ENCODE measurements at places on chromosomes 16 and 17.

GRCh38 chr16:24731722-24732419, 2.4 kb downstream of the TNRC6A start:
- DNase-seq = no peak
- H3K27me3 ChIP-seq = no peaks in the 10 kb centered on the region
- H3K4me3 ChIP-seq = no peak overlapping the region
- peaks cover 4% of the 10 kb centered on the region for H3K36me3 ChIP-seq
- H3K27ac ChIP-seq = no peak overlapping the region

DNA sequence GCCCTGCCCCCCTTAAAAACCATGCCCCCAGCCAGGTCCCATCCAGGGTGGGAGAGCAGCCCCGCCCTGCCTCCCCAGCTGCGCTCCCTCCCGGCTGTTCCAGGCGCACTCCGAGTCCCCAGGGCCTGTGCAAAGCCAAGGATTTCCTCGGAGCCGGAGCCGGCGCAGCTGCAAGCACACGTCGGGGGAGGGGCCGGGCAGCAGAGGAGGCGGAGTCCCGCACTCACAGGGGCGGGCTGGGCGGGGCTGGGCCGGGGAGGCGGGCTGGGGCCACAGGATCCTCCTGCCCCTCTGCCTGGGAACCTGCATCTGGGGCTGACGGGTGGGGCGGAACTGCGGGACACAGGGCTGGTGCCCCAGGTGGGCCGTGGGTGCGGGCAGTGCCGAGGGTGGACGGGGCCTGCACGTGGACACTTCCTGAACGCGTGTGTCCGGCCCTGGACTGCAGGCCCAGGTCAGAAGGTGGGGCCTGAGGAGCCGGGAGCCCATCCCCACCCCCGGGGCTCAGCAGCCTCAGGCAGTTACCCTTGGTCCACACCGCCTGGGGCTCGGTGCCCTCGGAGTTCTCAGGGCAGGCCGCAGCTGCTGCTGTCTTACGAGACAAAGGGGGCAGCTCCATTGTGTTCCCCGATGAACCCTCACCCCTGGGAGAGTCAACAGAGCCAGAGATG, 24.0 kb upstream of the SSTR5 start:
- H3K27me3 ChIP-seq = no peaks in the 10 kb centered on the region
- H3K4me1 ChIP-seq = peaks cover 2% of the 10 kb centered on the region
- no peaks in the 10 kb centered on the region for H3K36me3 ChIP-seq
- no peak overlapping the region for H3K27ac ChIP-seq
- DNase-seq = no peak

DNA sequence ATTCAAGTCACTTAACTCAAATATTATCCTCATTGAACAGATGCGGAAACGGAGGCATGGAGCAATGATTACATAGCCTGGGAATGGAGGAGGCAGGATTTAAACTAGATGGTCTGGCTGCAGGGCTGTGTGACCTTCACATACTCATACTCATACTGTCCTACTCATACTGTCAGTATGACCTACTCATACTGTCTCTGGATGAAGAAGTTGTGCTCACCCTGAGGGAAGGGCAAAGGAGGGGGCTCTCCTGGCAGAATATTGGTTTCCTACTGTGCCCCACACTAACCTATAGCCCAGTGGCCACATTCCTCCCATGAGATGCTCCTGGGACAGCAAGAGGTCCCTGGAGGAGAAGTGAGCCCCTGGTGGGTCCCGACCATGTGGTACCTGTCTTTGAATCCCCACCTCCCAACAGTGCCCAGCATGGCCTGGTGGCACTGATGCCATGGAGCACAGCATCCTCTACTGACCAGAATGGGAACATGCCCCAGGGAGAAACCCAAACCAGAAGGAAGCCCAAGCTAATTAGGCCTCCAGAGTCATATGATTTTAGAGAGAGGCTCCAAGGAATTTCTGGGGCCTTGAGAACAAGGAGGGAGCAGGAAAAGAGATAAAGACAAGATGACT, 197.3 kb upstream of the SDK2 start:
- H3K4me3 ChIP-seq = no peak overlapping the region
- no peak overlapping the region for H3K27ac ChIP-seq
- DNase-seq = no peak

- H3K4me3 ChIP-seq = no peak overlapping the region
- no peak for DNase-seq
- peaks cover 25% of the 10 kb centered on the region for H3K36me3 ChIP-seq
These were observed 22.0 kb downstream of the SP2 start for GRCh38 chr17:47918006-47918405.

DNA sequence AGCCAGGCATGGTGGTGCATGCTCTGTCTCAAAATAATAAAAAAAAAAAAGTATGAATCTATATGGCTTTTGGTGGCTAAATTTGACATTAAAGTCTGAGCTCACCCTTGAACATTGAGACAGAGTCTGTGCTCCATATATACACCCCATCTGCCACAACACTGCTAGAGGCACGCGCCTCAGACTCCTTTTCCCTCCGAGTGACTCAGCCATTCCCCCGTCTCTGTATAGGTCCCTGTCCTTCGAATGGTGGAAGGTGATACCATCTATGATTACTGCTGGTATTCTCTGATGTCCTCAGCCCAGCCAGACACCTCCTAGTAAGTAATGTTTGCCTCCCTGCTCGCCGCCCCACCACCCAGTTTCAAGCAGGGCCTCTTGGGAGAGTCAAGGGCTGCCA, 4.5 kb upstream of the EFNB3 start:
- peaks cover 15% of the 10 kb centered on the region for H3K36me3 ChIP-seq
- no peak overlapping the region for H3K27ac ChIP-seq
- peaks cover 12% of the 10 kb centered on the region for H3K27me3 ChIP-seq
- no peak for DNase-seq
- H3K4me1 ChIP-seq = peaks cover 9% of the 10 kb centered on the region

DNA sequence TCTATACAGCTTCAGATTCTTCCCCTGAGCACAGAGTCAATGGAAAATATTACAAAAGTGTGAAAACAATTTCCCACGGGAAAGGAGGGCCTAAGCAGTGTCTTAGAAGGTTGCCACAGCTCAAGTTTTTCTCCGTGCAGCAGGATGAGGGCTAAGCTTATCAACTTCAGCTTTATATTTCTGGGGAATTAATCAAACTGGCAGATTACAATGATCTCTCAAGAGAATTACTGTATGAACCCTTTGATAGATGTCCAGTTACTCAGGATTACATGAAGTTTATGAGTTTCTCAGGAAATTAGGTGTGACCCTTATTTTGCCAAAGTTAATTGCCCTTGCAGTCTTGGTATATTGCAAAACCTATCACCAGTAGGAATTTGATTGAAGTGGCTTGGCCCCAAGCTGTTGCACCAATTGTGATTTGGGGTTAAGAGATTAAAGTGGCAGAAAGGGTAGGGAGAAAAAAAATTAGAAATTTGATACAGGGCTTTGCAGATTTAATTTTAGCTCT, 298.4 kb downstream of the MAP2K6 start:
- H3K4me1 ChIP-seq = no peaks in the 10 kb centered on the region
- no peaks in the 10 kb centered on the region for H3K27me3 ChIP-seq
- no peaks in the 10 kb centered on the region for H3K36me3 ChIP-seq
- no peak overlapping the region for H3K4me3 ChIP-seq

- H3K36me3 ChIP-seq = no peaks in the 10 kb centered on the region
- DNase-seq = no peak
- peaks cover 50% of the 10 kb centered on the region for H3K27me3 ChIP-seq
- peaks cover 14% of the 10 kb centered on the region for H3K4me1 ChIP-seq
- H3K27ac ChIP-seq = no peak overlapping the region
- H3K4me3 ChIP-seq = no peak overlapping the region
These were observed 3.2 kb downstream of the FOXC2 start for GRCh38 chr16:86569701-86570447.

DNA sequence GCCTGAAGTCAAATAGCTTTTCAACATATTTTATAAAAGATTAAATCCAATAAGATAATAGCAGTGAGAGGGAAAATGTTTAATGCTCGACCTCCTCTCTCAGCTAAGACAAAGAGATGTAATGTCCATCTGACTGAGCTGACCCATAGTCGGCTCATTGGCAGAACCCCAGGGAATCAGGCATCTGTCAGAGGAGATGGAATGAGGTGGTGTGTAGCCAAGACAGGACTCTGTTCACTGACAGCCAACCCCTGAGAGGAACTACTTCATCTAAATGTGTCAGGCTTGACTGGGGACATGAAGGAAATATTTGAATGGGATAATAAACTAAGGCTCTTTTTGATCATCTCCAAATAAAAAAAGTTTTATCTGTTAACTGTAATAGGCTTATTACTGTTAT, 188.0 kb downstream of the CDH11 start:
- H3K4me1 ChIP-seq = no peaks in the 10 kb centered on the region
- H3K4me3 ChIP-seq = no peak overlapping the region
- H3K27ac ChIP-seq = no peak overlapping the region
- DNase-seq = no peak
- H3K36me3 ChIP-seq = no peaks in the 10 kb centered on the region
- no peaks in the 10 kb centered on the region for H3K27me3 ChIP-seq

GRCh38 chr16:17130733-17131132, 340.0 kb downstream of the XYLT1 start:
- DNase-seq = no peak
- peaks cover 36% of the 10 kb centered on the region for H3K36me3 ChIP-seq
- no peak overlapping the region for H3K27ac ChIP-seq
- no peaks in the 10 kb centered on the region for H3K27me3 ChIP-seq
- H3K4me3 ChIP-seq = no peak overlapping the region

GRCh38 chr16:65042438-65043365, 79.2 kb downstream of the CDH11 start:
- DNase-seq = no peak
- H3K4me1 ChIP-seq = no peaks in the 10 kb centered on the region
- no peak overlapping the region for H3K27ac ChIP-seq
- H3K27me3 ChIP-seq = no peaks in the 10 kb centered on the region
- H3K4me3 ChIP-seq = no peak overlapping the region
- no peaks in the 10 kb centered on the region for H3K36me3 ChIP-seq

DNA sequence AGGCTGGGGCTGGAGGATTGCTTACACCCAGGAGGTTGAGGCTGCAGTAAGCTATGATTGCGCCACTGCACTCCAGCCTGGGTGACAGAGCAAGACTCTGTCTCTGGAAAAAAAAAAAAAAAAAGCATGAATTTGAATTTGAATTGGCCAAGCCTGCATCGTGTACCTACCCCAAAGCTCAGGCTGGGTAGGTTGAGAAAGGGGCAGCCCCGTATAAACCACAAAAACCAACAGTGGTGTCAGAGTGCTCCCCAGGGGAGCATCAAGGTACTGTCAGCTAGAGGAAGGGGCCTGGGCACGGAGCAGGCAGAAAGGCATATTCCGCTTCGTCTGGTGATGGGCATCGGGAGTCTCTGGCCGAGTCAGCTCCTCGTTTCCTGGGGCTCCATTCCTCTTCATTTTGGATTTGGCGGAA, 40.9 kb downstream of the RAP1GAP2 start:
- DNase-seq = peak; percentile 13
- no peaks in the 10 kb centered on the region for H3K27me3 ChIP-seq
- H3K36me3 ChIP-seq = peaks cover 3% of the 10 kb centered on the region
- no peak overlapping the region for H3K27ac ChIP-seq
- H3K4me3 ChIP-seq = no peak overlapping the region
- peaks cover 5% of the 10 kb centered on the region for H3K4me1 ChIP-seq

- no peaks in the 10 kb centered on the region for H3K27me3 ChIP-seq
- no peak for DNase-seq
- H3K27ac ChIP-seq = no peak overlapping the region
- H3K36me3 ChIP-seq = peaks cover 5% of the 10 kb centered on the region
- H3K4me3 ChIP-seq = no peak overlapping the region
- H3K4me1 ChIP-seq = no peaks in the 10 kb centered on the region
These were observed 323.9 kb downstream of the CPPED1 start for GRCh38 chr16:12479751-12480150.

GRCh38 chr16:57594531-57595031, 33.8 kb upstream of the ADGRG1 start:
- DNase-seq = no peak
- H3K36me3 ChIP-seq = no peaks in the 10 kb centered on the region
- no peak overlapping the region for H3K27ac ChIP-seq

DNA sequence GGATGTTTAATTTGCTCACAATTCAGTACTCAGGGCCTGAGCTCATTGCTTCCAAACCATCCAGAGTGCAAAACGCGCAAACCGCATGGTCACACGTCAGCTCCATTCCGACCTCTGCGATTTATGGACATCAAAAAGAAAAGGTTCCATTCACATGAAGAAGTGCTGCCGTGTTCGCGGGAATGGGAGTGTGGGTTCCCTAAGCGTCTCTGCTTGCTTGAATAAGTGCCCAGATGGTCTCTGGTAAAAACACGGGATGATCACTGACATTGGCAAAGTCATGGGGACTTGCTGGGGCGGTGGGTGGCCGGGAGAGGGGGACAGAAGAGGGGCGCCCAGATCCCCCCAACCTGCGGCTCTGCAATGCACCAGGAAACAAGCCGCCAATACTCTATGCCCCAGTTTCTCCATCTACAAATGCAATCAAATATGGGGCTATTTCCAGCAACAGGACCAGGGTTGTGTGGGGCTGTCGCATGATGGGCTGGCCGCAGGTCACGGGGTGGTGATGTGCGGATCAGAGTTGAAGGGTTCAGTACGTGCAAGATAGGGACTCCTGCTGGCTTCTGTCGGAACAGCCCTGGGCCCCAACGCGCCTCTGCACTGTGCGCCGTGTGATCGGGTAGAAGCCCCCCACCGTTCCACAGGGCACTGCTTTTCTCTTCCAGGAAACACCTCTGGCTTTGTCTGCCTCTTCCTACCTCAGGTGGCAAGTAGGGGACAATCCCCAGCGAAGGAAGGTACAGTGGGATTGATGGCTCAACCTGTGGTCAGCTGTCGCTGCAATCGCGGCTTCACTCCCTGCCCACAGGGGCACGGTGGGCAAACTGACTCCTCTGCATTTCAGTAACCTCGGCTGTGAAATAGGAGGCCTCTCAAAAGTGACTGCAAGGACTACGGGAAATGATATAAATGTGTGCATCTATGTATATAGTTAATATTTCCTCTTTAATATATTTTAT, 11.2 kb downstream of the FOXF1 start:
- H3K4me1 ChIP-seq = peaks cover 7% of the 10 kb centered on the region
- DNase-seq = no peak
- H3K36me3 ChIP-seq = no peaks in the 10 kb centered on the region
- peaks cover 24% of the 10 kb centered on the region for H3K27me3 ChIP-seq
- no peak overlapping the region for H3K4me3 ChIP-seq

- peaks cover 48% of the 10 kb centered on the region for H3K4me1 ChIP-seq
- H3K27ac ChIP-seq = no peak overlapping the region
- H3K4me3 ChIP-seq = no peak overlapping the region
- no peaks in the 10 kb centered on the region for H3K27me3 ChIP-seq
- peaks cover 16% of the 10 kb centered on the region for H3K36me3 ChIP-seq
- DNase-seq = no peak
These were observed 212.3 kb upstream of the CHMP6 start for GRCh38 chr17:80779336-80779735.

DNA sequence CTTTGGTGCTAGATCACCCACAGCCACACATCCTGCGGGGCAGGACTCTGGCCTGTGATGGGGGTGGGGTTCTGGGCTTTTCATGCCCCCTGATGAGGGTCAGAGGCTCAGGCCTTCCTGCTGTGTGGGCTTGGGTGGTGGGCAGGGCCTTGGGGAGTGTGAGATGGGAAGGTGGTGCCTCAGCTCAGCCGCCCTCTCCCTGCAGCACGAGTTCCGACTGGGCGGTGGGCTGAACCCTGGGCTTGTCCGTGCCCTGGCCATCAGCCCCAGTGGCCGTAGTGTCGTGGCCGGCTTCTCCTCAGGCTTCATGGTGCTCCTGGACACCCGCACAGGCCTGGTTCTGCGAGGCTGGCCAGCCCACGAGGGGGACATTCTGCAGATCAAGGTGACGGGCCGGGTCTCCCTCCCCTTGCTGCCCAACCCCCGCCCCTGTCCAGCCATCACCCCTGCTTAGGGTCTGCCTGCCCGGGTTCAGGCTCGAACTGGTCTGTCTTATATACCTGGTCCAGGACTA, 6.8 kb upstream of the SERPINF2 start:
- no peaks in the 10 kb centered on the region for H3K4me1 ChIP-seq
- H3K36me3 ChIP-seq = peaks cover 39% of the 10 kb centered on the region
- no peak overlapping the region for H3K4me3 ChIP-seq

GRCh38 chr16:11078812-11079459, 134.6 kb downstream of the CLEC16A start:
- H3K27ac ChIP-seq = no peak overlapping the region
- H3K4me3 ChIP-seq = no peak overlapping the region
- DNase-seq = no peak
- no peaks in the 10 kb centered on the region for H3K36me3 ChIP-seq
- no peaks in the 10 kb centered on the region for H3K27me3 ChIP-seq
